Fibroblast of skin of abdomen (primary cell): ENCODE measurements at places on chromosomes 2 and 18.

GRCh38 chr2:213281156-213281555, 3.1 kb upstream of the SPAG16 start:
- peak; percentile 70 for DNase-seq

DNA sequence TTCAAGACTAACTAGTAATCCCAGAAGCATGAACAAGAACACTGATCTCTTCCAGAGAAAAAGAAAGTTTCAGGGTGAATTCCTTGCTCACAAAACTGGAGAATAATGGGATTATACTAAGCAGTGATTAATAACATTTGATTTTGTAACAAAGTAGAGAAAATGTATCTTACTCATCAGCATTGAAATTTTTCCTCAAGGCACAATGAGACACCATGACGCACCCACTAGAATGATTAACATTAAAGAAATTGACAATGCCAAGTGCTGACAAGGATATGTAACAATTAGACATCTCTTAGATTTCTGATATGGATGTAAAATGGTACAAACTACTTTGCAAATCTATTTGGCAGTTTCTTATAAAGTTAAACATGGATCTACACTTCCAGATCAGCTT, 101.1 kb upstream of the EPHA4 start:
- DNase-seq, result no peak

- DNase-seq, result no peak
These were observed 1603.3 kb upstream of the ZEB2 start for GRCh38 chr2:146123256-146123655.

- peak; percentile 55 for DNase-seq
These were observed 67.5 kb upstream of the SCG2 start for GRCh38 chr2:223669453-223670225.

DNA sequence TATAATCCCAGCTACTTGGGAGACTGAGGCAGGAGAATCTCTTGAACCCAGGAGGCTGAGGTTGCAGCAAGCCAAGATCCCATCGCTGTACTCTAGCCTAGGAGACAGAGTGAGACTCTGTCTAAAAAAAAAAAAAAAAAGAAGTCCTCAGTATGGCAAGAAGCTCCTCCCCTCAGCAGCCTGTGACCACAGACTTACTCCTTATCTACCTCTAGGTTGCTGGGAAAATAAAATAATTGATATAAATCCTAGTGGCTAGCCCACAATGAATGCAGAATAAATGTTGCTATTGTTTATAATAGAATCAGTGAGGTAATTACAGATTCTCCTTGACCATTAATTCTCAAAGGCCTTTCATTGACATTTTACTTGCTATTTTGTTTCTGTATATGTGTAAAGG, 70.6 kb downstream of the IRS1 start:
- DNase-seq, result no peak

GRCh38 chr18:73168236-73168635, 300.4 kb upstream of the NETO1 start:
- no peak for DNase-seq

DNA sequence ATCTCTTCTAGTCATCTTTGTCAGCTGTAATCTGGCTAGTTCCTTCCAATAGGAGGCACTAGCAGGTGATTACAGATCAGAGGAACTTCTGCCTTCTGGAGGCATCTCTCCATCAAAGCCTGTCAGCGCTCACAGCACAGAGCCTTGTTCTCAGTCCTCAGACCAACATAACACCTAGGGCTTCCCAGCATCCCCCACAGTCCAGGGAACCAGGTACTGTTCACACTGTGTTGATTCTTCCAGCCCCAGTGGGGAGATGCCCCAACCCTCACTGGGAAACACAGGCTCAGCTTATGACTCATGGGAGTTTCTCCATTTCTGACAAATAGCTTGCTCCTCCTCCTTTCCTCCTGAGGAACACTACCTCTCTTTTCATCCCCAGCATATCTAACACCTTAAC, 601.7 kb downstream of the CBLN2 start:
- DNase-seq, result peak; percentile 0

DNA sequence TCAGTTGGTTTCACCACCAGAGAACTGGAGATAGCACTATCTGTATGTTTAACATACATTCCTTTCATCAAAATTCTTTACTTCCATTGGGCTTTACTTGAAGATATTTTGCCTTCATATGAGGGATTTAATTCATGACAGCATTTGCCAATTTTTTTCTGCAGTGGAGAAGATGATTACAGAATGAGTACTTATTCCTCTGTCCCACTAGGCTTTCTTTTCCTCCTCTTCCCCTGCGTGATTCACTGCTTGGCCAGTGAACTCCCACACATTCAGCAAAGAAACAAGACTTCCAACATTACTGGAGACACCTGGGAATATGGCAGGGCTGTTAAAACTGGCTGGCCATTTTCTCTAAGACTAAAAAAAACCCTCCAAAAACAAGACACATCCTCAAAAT, 425.8 kb upstream of the KCNH7 start:
- DNase-seq, result peak; percentile 53

- DNase-seq, result no peak
These were observed 7.1 kb downstream of the TMEM247 start for GRCh38 chr2:46486436-46486835.

- DNase-seq, result no peak
These were observed 825.8 kb downstream of the DCC start for GRCh38 chr18:53165770-53166169.

- no peak for DNase-seq
These were observed 5.4 kb upstream of the ZC3H8 start for GRCh38 chr2:112260295-112260625.

- DNase-seq, result no peak
These were observed 22.8 kb upstream of the DLX1 start for GRCh38 chr2:172062402-172063004.

GRCh38 chr18:22731398-22731797, 201.7 kb upstream of the RBBP8 start:
- no peak for DNase-seq

- no peak for DNase-seq
These were observed 14.2 kb upstream of the PTPN4 start for GRCh38 chr2:119745566-119745965.

GRCh38 chr2:237649541-237650454, 22.4 kb downstream of the LRRFIP1 start:
- DNase-seq, result no peak

GRCh38 chr2:11073251-11073650, 82.0 kb upstream of the SLC66A3 start:
- DNase-seq, result peak; percentile 51

DNA sequence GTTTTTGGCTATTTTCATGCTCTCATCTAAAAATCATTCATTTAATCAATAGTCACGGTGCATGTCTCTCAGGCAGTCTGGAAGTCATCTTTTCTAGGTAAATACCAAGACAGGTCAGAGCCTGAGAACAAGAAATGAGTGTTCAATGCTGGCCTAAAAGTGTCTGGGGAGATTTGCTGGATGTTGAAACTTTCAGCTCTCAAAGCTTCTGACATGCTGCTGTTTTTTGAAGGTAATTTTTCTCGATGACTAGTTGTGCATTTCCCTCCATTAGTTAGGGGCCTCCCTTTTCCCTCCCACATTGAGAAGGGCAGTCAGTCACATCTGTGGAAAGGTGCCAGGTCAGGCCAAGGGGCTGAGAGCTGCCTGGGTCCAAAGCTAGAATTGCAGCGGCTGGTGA, 115.6 kb downstream of the LPIN1 start:
- DNase-seq, result no peak

- DNase-seq, result no peak
These were observed 54.7 kb upstream of the SLC1A4 start for GRCh38 chr2:64934530-64934929.

DNA sequence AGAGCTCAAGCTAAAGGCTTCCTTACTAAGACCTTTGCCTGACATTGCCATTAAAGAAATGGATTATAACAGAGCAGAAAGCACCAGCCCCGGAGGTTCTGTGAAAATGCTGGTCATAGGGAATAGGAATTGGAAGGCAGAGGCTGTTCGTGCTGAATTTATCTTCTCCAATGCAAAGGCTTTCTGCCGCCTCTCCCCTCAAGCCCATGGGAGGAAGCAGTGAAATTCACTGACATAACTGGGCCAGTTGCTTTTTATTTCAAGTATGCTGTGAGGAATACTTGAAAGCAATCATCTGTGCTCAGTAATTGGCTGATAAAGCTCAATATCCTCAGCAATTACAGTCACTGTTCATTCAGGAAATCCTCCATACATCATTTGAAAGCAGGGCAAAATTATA, 85.4 kb upstream of the LINC00305 start:
- DNase-seq, result no peak

- DNase-seq, result no peak
These were observed 55.1 kb upstream of the LYPD1 start for GRCh38 chr2:132725148-132725547.

GRCh38 chr2:238030422-238031155, 30.2 kb upstream of the SCLY start:
- DNase-seq, result no peak

- DNase-seq, result no peak
These were observed 87.3 kb upstream of the OTOS start for GRCh38 chr2:240227538-240228428.

DNA sequence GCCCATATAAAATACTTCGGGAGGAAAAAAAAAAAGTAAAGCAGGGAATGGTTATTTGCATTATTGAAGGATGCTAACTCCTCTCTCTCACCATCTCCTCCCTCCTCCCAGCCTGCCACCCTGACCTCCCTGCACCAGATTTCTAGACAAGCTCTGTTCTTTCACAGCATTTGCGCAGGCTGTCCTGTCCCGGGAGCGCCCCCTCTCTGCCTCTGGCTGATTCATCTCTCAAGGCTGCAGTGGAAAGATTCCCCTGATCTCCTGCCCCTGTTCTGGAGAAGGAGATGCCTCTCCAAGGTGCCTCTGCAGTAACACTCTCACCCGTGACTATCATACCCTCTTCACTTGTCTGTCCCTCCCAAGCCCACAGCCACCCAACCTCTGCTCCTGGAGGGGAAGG, 38.5 kb downstream of the COL4A4 start:
- DNase-seq, result no peak

GRCh38 chr2:110858135-110858725, 125.9 kb downstream of the ACOXL start:
- no peak for DNase-seq

DNA sequence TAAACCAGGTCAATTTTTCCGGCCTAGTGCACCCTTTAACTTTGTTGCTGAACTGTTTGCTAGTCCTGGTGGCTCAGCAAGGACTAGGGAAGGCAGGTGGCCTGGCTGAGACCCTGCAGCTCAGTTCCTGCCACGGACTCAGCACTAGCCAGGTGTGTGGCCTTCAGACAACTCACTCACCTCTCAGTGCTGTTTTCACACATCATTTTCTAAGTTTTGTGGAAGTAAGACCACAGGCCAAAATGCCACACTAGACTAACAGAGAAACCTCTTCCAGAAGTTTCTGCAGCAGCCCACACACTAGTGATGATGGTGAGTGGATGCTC, 65.9 kb upstream of the SLC1A4 start:
- DNase-seq, result no peak

GRCh38 chr18:10400534-10401307, 53.7 kb upstream of the APCDD1 start:
- peak; percentile 76 for DNase-seq

DNA sequence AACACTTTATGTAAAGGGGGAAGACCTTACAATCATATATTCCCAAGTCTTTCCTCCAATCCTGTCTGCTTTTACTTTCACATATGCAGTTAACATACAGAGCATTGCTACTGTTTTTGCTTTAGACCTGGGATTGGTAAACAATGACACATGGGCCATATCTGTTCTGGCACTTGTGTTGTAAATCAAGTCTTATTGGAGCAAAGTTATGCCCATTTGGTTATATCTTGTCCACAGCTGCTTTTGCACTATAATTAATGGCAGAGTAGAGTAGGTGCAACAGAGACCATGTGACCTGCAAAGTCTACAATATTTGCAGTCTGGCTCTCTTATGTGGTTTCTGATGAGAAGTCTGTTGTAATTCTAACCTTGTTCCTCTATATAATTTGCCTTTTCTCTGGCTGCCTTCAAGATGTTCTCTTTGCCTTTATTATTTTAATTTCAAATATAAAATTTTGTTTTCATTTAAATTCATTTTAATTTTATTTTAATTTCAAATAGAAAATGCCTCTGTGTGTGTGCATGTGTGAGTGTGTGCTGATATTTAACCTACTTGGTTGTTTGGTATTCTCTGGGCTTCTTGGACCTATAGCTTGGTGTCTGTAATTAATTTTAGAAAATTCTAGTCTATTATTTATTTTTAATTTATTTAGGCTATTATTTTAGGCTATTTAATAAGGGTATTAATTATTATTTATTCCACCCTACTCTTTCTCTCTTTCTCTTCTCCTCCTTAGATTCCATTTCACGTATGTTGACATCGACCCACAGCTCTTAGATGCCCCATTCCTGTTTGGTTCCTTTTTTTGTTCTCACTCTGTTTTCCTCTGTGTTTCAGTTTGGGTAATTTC, 16.8 kb upstream of the LPIN1 start:
- DNase-seq, result no peak

- DNase-seq, result no peak
These were observed 48.9 kb downstream of the LDLRAD4 start for GRCh38 chr18:13267431-13267873.

DNA sequence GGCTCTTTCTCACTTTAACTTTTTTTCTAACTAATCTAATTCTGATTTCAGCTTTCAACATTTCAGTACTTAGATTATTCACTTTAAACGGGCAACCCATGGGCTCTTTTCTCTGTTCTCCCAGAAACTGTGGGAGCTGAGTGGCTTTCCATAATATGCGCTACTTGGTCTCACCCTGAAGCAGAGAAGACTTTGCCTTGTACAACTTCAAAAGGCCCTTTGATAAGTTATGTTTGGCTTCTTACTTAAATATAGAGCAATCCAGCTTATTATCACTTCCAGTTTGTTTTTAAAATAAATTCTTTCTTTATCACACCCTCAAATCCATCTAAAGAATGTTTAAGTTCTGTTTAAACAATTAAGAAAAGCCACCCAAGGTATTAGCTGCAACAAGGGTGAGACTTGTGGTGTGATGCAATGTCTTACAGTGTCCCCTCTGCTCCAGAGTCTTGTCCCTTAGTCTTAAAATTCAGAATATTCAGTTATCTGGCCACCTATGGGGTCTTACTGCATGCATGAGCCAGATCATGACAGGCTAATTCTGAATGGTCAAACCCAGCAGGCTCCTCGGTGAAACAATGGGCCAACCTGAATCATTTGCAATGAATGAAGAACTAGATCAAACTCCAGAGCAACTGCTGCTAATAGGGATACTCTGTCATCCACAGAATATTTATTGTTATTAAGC, 38.8 kb downstream of the GCG start:
- DNase-seq, result no peak

GRCh38 chr2:121061633-121062032, 223.4 kb downstream of the TFCP2L1 start:
- no peak for DNase-seq

DNA sequence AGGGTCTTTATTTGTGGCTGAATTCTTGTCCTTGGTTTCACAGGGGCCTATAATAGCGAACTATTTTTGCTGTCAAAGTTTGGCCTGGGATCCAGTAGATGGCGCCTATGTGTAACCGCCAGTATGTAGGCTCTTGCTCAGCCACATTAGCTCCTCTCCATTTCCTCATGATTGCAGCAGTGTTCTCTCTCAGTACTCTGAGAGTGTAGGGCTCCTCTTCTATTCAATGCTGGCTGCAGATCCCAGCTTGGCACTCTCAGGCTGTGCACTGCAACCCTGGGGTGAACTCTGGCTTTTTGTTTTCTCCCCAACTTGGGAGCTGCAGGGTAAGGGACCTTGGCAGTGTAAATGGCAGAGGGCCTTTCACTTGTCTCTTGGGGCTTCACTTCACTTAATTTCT, 344.6 kb upstream of the CHAC2 start:
- DNase-seq, result peak; percentile 50

- no peak for DNase-seq
These were observed 2.5 kb downstream of the TMBIM1 start for GRCh38 chr2:218289639-218290315.

GRCh38 chr2:8685697-8686358, 4.0 kb downstream of the ID2 start:
- peak; percentile 59 for DNase-seq
